ENCODE measurements at places on chromosomes 1 and 21.

- peak; percentile 74 for DNase-seq
Measured at GRCh38 chr1:31714442-31715086, 10.7 kb upstream of the COL16A1 start.

- no peak for DNase-seq
Measured at GRCh38 chr1:224338150-224338838, 8.3 kb upstream of the NVL start.

DNA sequence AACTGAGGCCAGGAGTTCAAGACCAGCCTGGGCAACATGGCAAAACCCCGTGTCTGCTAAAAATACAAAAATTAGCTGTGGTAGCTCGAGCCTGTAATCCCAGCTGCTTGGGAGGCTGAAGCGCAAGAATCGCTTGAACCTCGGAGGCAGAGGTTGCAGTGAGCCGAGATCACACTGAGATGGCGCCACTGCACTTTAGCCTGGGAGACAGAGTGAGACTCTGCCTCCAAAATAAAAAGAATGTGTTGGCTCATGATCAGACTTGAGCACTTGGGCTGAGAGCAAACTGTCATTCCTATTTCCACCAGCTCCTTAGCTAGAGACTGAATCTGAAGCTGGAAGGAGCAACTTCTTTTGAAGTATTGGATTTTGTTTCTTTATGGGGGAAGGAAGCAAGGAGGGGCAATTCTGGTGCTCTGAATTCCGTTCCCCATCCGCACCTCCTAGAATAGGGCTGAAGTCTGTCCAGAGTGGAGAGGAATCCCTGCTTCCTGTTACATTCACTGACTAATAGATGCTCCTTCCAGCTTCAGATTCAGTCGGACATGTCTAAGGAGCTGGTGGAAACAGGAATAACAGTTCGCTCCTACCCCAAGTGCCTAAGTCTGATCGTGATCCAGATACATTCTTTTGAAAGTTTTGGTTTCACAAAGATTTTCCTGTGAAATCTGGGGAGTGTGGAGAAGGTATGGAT lies 3.8 kb downstream of the ZNF672 start:
- no peak for DNase-seq

DNA sequence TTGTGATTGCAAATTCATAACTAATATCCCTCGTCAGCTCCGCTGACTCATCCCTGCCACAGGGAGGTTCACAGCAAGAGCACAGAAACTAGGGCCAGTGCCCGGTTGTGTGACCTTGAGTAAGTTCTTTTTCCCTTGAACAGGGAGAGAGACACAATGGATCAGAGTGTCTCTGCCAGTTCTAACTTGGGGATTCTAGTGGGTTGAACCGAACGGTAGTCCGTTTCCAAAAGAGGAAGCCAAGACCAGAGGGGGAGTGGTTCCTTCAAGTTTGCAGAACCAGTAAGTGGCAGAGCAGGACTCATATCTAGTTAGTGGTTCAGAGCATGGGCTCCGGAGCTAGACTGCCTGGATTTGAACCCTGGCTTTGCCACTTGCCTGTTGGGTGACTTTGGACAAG lies 4.9 kb upstream of the SHISA4 start:
- no peak for DNase-seq

- DNase-seq: no peak
Measured at GRCh38 chr1:1274299-1274930, 761 bp upstream of the UBE2J2 start.

GRCh38 chr21:42493109-42494060 lies 2.6 kb downstream of the RSPH1 start:
- no peak for DNase-seq

DNA sequence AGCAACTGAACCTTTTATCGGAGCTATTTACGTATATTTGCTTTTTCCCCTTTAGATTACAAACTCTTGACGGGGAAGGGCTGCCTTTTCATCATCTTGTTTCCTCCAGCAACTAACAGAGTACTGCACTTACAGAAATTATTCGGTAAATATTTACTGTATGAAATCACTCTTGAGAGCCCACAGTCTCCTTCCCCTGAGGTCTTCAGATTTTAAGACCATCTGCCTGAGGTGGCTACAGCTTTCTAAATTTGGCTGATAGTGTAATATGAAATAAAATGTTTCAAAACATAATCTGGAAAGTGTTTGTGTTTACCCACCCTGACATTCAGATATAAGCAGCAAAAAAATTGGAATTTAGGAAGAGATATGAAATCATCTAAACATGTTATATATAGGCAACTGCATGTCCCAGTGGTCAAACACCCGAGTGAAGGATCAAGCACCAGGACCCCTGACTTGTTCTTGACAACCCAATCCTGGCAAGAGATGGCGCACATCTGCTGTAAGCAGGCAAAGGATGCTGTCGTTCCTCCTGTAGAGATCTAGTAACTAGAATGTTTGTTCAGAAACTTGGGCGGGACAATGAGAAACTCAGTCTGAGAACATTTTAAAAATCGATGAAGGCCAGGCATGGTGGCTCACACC lies 60.9 kb downstream of the SIPA1L2 start:
- DNase-seq: no peak

GRCh38 chr1:174197088-174197487 lies 37.8 kb downstream of the RABGAP1L start:
- DNase-seq: no peak

- no peak for DNase-seq
Measured at GRCh38 chr21:25501462-25501861, 105.8 kb downstream of the MRPL39 start.

DNA sequence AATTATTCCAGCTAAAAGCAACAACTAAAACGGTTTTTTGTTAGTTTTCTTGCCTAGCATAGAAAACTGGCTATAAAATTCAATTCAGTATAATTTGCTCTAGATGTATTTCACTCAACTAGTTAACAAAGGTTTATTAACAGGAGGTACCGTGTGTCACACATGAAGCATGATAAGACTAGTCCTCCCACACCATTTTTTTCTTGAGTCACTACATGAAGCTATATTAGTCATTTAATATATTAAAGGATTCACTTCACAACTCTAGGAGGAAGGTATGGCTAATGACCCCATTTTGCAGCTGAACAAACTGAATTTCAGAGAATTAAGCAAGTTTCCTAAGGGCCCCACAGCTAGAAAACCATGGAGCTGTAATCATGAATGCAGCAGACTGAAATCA lies 307.8 kb upstream of the USP25 start:
- DNase-seq: no peak

- no peak for DNase-seq
Measured at GRCh38 chr1:70048336-70049094, 156.9 kb downstream of the LRRC40 start.

DNA sequence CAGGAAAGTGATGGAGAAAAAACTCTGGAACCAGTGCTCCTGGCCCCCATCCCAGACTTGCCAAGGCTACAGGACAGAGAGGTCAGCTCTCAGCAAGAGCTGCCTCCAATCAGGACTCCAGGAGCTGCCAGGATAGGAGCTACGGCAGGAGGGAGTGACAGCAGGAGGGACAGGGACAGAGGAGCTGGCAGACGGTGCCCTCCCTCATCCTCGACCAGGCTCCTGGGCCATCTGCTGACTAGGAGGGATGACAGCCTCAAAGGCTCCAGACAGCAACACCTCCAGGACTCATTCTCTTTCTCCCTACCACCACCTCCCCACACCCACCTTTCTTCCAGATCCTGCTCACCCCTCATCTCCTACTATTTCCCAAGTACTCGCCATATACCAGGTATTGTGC lies 22.7 kb downstream of the DLGAP3 start:
- DNase-seq: no peak

DNA sequence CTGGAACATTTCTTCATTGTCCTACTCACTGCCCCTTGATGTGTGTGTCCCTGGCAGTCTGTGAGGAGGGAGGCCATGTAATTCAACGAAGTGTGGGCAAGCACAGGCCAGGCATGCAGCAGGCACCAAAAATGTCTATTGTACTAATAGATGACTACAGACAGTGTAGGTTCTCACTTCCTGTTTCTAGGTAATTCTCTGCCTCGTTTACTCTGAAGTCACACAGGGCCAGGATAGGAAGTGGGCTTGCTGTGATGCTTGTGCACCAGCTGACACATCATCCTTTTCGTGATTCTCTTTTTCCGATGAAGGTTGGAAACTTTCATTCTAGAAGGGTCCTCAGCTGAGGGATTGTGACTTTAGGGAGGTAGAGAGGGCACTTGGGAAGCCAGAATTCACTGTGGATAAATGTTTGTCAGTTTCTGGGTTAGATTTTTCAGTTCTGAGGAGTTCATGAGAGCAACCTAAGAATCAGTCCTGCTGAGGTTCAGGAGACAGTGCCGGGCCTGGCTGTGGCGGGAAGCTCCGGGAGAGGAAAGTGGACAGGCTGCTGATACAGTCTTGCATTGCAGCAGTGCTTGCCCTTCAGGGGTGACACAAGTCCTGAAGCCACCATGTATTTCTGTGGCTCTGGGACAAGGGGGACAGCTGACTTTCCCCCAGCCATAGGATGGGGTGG lies 4.3 kb upstream of the CSF1 start:
- DNase-seq: no peak

DNA sequence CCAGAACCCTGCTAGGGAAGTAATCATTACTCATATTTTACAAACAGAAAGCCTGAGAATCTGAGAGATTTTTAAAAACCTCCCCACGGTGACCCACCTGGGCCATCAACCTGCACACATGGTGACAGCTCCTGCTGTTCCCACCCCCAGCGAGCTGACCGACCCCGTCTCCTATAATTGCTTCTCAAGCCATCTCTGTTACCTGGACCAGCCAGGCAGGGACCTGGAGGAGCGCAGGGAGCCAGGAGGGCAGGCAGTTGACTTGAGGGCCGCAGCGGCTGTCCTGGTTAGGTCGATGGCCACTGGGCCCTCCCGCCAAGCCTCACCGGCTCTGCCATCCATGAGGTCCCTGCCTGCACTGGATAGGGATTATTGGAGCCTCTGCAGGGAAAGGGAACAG lies 7.7 kb downstream of the TFF2 start:
- DNase-seq: no peak

- DNase-seq: no peak
Measured at GRCh38 chr21:41848533-41848932, 30.6 kb downstream of the PRDM15 start.

- DNase-seq: no peak
Measured at GRCh38 chr1:63893976-63894375, 120.2 kb downstream of the ROR1 start.

GRCh38 chr1:153336650-153337049 lies 12.0 kb downstream of the PGLYRP4 start:
- DNase-seq: no peak

GRCh38 chr21:15272591-15272990 lies 207.8 kb upstream of the NRIP1 start:
- DNase-seq: no peak

DNA sequence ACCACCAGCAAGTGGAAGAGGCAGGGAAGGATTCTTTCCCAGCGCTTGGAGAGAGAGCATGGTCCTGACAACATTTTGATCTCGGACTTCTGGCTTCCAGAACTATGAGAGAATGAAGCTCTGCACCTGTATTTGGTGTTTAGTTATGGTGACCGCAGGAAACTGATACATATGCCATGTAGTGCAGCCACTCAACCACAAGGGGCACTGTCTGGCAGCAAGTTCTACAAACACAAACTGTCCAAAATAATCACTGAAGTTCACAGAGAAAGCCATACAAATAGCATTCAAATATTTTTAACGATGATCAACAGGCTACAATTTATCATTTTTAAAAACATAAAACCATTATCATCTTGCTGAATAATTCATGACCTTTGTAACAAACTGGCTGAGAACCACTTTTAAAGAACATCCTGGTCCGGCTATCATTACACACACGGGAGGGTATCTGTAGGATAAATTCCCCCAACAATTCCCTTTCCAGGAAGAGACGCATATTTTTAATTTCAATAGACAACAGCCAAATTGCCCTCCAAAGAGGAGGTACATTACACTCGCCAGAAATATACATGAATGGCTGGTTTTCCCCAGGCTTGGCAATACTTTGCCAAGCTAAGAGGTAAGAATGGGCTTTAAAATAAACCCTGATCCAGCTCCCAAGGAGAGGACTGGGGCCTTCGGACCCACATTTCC lies 9.2 kb upstream of the CBR3 start:
- no peak for DNase-seq

GRCh38 chr21:45265721-45266517 lies 21.8 kb downstream of the POFUT2 start:
- DNase-seq: no peak

DNA sequence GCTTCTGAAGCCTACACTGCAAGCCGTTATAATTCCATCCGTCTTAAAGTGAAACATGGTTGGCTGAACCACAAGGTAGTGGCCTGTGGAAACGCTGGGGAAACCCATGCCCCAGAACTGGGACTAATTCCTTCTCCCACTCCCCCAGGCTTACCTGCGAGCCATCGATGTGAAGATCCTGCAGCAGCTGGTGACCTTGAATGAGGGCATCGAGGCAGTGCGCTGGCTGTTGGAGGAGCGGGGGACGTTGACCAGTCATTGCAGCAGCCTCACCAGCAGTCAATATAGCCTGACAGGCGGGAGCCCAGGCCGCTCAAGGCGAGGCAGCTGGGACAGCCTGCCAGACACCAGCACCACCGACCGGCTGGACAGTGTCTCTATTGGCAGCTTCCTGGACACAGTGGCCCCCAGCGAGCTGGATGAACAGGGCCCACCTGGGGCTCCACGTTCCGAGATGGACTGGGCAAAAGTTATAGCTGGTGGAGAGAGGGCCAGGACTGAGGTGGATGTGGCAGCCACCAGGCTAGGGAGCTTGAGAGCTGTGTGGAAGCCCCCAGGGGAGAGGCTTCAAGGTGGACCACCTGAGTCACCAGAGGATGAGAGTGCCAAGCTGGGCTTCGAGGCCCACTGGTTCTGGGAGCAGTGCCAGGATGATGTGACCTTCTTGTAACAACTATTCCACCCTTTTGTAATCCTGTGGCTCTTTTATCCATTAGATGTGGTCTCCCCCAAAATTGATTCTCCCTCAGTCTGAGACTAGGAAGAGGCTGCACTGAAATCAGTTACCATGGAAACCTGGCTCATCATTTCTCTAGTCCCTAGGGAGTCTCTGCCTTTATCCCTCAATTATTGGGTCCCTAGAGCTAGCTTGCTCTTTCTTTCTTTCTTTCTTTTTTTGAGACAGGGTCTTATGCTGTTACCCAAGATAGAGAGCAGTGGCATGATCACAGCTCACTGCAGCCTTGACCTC lies 16.7 kb downstream of the LURAP1 start:
- DNase-seq: no peak

- DNase-seq: no peak
Measured at GRCh38 chr1:53416269-53416813, 42.9 kb upstream of the DMRTB1 start.

DNA sequence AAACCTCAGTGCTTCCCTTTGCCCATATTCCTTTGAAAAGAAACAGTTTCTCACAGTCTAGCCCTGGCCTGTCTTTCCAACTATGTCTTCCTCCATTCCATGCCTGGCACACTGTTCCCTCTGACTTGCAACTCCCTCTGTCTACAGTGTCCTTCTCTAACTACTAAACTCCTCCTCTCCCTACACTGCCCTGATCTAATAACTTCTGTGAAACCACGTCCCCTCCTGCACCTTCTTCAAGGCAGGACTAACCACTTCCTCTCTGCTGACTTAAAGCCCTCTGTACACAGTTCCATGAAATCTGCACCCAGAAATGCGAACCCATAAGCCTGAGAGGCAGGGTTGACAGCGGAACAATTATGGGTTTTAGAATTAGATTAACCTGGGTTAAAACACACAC lies 62.2 kb upstream of the ATP1B1 start:
- no peak for DNase-seq

GRCh38 chr1:42469727-42470126 lies 6.6 kb downstream of the CCDC30 start:
- no peak for DNase-seq

Measured in NT2/D1 (cell line).